ENCODE measurements at places on chromosomes 12 and 14. TPM values are rescaled to one million over a fixed set of nuclear protein-coding genes. Genes with fewer than 3 reads are reported as not detected.

FOXA1 gene
- total RNA-seq: not detected

BATF gene
- total RNA-seq: not detected

PAX9 gene
- total RNA-seq: 0.18 TPM

PTPRQ gene
- not detected for total RNA-seq

ABCC9 gene
- 0.03 TPM for total RNA-seq

LPAR5 gene
- 13.4 TPM for total RNA-seq

Measured in foreskin keratinocyte (primary cell).